ENCODE measurements at places on chromosomes 2 and 18. TPM values are rescaled to one million over a fixed set of nuclear protein-coding genes. Genes with fewer than 3 reads are reported as not detected.

Gene IGFBP5
- total RNA-seq: 0.02 TPM

Gene CHCHD5
- total RNA-seq: 46.2 TPM

DNA sequence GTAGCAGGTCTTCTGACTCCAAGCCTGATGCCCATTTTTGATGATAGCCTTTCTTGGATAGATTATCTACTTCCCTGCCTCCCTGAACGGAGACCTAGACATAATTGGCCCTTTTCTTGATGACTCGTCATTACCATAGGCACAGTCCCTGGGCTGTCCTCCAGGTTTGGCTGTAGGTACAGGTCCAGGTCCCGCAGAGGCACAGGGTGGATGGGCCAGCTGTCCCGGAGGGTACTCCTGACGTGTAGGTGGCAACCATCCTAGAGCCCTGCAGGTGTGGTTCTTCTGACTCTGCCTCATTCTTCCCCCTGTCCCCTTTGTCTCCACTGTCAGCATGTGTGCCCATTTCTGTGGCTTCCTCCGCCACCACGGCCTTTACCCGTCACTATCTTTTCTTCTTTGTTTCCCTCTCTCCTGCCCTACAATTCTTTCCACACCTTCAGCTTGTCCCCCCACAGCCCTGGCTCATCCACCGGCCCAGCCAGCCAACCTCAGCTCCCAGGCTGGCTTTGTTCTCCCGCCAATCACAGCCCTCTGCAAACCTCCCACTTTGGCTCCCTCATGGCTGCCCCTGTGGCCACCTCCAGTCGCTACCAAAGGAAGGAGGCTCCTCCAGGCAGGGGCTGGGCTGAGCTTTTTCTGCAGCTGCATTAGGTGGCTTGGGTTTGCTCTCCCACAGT, 102.8 kb downstream of the SMAD7 start:
- DNase-seq: no peak

DNA sequence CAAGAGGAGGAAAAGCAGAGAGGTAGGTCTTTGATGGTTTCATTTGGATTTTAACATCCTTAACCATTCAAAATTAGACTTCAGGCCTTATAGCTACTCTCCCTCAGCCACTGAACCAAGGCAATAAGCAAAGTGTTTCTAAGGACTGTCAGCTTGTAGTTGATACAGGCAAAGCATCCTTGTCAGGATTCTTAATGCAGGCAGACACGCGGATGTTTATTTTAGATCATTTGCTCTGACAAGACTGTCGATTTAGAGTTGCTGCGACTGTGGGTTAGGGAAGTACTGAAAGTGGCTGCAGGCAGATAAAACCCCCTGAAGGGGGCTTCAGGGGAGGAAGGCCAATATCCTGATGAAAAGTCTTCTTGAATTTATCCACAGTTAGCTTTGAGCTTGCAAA, 46.6 kb downstream of the CDH20 start:
- DNase-seq: no peak

DNA sequence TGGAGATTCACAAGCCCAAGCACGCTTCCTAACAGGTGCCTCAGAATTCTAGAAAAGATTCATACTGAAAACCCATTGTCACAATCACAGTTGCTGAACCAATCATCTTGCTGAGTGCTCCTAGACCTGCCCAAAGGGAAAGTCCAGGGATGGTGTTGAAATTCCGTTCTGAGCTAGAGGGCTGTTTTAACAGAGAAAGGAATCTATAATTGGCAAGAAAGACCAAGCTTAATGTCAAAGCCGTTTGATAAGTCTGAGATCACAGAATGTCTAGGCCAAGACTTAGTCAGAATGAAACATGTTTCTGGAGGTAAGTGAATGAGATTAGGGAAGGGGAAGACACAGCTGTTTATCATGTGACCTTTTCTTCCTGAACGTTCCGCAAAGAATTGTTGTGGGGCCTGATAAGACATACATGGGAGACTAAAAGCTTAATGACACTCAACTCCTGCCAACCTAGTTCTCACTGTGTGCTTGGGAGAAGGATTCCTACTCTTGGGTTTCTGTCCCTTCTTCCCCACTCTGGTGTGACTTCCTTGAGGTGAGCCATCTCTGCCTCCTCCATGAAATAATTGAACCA, 27.5 kb downstream of the PMAIP1 start:
- DNase-seq: peak; percentile 41
